NCI-H1436 (cell line): ENCODE measurements at places on chromosomes 1 and 21.

GRCh38 chr1:9654834-9655723 is 3.5 kb downstream of the PIK3CD start:
- DNase-seq, result no peak

- no peak for DNase-seq
Measured at GRCh38 chr1:109906160-109906838, 4.3 kb upstream of the CSF1 start.

- DNase-seq, result no peak
Measured at GRCh38 chr21:28111151-28111619, 881.5 kb downstream of the LTN1 start.

DNA sequence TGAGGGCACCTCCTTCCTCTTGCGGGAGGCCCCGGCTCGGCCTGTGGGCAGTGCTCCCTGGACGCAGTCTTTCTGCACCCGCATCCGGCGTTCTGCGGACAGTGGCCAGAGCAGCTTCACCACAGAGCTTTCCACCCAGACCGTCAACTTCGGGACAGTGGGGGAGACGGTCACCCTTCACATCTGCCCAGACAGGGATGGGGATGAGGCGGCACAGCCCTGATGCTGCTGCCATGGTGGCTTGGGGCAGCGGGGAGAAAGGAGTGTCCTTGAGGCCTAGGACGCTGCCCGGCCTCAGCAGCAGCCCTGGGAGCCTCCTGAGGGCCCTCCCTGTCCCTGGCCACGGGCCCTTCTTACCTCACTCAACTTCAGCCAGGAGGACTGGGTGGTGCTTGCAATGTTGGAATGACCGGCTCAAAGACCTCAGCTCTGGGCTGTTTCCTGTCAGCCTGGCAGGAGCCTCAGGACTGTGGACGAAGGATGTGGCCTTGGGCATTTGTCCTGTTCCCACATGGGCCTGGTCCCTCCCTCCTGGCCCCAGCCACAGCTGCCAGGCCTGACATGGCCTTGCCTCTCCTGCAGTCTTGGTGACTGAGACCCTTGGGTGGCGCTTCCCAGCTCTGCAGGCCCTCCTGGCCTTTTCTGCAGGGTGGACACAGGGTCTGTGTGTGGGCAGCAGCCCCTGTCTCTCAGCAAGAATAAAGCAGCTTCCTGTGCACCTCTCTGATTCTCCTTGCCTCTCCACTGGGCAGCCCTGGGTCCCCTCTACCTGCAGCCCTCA is 45.9 kb downstream of the TRIM11 start:
- no peak for DNase-seq

- no peak for DNase-seq
Measured at GRCh38 chr21:31659286-31659535, 282 bp upstream of the SOD1 start.

DNA sequence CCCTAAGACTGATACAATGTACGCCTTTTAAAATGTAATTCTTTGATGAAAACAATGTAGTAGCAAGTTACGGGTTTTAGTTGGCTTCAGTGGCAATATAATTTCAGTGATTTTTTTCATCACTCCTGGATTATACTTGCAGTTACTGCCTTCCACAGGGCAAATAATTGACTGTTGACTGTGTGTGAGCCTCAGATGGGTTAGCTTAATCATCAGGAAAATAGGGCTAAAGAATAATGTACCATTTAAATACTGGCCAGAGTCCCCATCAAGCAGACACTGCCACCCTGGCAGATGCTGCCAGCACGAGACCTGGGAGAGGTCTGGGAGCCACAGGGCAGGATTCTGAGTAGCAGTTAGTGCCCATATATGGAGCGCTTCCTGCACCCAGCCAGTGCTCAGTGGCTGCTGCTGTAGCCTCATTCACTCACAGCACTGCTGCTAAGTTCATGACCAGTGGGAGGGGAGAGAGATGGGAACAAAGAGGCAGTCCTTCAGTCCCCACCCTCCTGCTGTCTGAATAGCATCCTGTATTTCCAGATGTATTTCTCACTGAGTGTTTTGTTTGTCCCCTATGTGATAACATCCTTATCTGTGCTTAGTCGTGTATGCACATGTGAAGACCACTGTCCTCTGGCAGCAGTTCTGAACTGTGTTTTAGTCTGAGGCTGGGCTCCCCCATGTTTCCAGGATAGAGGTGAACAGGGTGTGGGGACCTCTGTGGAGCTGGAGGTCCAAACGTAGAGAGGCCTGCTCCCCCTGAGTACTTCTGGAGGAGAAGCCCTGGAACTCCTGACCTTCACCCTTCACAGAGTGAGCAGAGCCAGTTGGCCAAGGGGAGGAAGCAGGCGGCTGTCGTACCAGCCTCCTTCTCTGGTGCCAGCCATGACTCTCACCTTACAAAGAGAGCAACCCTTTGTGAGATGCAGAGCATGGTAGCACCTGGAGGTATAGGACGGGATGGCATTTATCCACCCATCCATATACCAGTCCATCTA is 80.4 kb downstream of the ADARB1 start:
- no peak for DNase-seq

GRCh38 chr1:166086113-166086883 is 80.5 kb downstream of the FAM78B start:
- no peak for DNase-seq

DNA sequence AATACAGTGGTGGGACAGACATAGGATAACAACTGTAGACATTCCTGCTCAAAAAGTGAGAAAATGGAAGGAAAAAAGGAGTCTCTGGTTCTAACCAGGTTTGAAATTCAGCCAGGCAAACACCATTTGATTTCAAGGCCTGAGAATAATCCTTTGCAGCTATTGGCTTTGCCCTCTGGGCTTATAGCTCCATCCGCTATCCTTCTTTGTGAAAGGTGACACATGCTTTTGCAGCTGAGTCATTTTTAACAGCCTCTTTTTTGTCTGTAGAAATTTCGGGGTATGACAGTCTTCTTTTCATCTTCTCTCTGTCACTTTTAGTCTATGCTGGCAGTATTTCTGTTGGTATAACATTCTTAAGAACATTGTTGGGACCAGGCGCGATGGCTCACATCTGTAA is 16.2 kb downstream of the SDHC start:
- no peak for DNase-seq

- DNase-seq, result no peak
Measured at GRCh38 chr1:211538287-211538686, 40.7 kb downstream of the SLC30A1 start.

- DNase-seq, result no peak
Measured at GRCh38 chr1:216173376-216173995, 249.8 kb downstream of the USH2A start.

- no peak for DNase-seq
Measured at GRCh38 chr1:109204484-109204883, 9.2 kb upstream of the SARS1 start.

- DNase-seq, result no peak
Measured at GRCh38 chr1:207984831-207985572, 74.1 kb upstream of the CD34 start.

DNA sequence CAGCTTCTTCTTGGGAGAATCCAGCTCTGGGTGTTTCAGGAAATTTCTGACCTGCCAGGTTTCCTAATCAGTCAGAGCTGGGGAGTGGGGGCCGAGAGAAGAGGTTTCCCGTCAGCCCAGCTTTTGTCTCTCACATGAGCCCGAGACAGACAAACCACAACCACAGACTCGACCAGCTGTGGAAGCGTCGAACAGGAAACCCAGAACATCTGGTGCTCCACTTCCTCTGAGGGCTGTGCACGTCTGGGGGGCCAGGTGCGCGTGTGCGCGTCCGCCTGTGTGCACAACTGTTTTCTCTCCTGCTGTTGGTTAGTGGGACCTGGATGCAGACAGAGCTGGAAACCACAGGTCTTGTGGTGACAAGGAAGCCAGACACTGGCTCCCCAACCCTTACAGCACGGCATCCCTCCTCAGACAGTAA is 113.0 kb upstream of the SLC25A33 start:
- no peak for DNase-seq

DNA sequence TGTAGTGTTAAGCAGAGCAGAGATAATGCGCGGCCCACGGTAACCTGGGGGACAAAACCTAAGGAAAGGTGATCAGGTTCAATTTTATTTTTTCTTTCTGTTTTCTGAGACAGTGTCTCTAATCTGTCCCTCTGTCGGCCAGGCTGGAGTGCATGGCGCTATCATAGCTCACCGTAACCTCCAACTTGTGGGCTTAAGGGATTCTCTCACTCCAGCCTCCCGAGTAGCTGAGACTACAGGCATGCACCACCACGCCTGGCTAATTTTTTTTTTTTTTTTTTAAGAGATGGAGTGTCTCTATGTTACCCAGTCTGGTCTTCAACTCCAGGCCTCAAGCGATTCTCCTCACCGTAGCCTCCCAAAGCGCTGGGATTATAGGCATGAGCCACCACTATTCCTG is 724 bp upstream of the ANKRD35 start:
- DNase-seq, result no peak

DNA sequence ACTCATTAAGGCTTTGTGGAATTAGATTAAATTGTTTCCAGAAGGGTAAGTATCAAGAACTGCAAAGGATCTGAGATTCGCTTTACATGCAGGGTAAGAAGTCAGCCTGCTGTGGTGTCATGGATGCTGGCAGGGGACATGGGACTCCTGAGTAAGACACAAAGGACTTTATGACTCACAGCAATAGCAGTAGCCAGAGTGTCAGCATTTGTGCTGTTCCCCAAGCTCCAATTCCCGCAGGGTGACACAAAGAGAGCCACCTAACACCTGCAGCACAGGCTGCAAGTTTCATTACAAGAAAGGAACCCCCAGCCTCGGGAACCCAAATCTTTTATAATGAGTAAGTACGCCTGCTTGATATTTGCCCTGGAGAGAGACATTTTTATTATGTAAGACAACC is 298.1 kb upstream of the POU3F1 start:
- DNase-seq, result no peak

GRCh38 chr1:44616284-44616990 is 57.8 kb downstream of the TMEM53 start:
- DNase-seq, result no peak

DNA sequence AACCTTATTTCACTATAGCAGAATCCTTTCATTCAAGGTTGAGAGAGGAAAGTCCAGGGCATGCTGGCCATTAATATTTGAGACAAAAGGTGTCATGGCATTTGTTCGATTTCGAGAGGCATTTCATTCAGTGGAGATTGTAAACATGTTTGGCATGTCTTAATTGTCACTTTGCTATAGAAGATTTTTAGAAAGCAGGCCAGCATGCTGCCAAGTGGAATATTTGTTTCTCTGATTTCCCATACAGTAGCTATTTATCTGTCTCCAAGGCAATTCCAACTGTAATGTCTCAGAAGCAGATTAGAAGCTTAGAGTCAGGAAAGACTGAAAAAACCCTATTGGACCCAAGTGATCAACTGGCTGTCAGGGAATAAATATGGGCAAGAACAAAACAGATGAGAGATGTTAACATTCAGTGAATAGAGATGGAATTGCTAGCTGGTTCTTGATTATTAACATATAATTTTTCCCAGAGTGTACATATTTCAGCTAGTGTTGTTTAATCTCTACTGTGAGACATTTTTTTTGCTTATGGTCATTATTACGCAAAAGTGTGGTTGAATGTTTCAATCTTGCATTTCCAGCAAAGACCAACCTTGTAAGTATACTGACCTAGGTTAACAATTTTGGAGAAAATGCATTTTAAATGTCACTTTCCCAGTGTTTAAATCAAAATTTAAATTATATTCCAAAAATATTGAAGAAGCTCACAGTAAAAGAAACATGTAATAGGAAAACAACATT is 174.6 kb downstream of the KCNK2 start:
- no peak for DNase-seq

DNA sequence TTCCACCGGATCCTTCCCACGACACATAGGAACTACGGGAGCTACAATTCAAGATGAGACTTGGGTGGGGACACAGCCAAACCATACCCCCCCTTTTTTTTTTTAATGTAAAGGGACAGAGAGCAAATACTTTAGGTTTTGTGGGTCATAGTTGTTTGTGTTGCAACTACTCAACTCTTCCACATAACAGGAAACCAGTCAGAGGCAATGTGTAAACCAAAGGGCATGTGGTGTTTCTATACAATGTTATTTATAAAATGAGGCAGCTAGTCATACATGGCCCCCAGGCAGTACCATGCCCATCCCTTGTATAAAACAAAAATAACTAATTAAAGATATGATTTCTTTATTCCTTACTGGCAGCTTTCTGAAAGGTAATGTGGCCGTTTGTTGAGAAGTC is 845.4 kb upstream of the ADAMTS5 start:
- DNase-seq, result no peak

- no peak for DNase-seq
Measured at GRCh38 chr1:154856049-154856448, 14.0 kb downstream of the KCNN3 start.

DNA sequence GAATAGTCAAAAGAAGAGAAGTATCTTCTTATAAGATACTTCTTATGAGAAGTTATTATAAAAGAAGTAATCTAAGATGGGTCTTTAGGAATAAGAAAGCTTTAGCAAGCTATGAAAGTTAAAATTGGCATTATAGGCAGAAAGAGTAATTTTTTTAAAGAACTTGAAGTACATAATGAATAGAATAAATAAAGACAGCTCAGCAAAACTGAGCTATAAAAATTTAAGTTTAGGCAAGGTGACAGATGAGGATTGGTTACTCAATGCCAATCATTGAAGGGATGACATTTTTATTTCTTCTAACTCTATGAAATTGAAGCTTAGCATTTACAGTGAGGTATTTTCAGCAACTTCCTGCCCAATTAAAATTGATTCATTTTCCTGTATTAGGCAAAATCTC is 966.8 kb downstream of the BRINP3 start:
- DNase-seq, result no peak

DNA sequence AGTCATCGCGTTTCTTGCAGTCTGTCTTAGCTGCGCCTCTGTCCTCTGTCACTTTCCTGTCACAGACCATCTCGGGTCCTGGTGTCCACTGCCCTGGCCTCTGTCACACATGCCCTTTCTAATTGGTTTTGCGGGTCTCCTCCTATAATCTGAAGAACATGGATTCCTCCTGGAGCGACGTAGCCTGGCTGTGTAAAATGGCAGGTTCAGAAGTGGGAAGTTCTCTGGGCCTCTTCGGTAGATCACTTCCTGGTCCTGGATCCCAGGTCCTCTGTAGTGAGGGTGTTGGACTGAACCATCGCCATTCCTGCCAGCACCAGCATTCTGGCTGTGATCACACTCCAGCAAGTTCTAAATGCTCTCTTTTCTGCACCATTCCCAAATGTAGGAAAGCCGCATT is 857 bp downstream of the FAM3B start:
- no peak for DNase-seq

GRCh38 chr1:83996621-83997020 is 2.3 kb downstream of the TTLL7 start:
- no peak for DNase-seq

DNA sequence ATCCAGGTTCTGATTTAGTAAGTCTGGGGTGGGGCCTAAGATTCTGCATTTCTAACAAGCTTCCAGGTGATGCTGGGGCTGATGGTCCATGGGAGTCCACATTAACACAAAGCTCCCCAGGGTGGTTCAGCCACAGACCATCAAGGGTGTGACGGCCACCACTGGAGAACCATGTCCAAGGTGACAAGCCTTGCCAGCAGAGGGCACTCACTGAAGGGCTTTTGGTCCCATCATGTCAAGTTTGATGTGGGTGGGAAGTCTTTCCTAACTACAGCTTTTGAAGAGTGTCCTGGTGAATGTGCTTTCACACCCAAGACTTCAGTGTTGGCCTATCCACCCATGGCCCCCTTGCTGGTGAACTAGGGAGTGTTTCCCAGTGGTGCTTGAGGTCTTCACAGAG is 67.1 kb downstream of the UBE2T start:
- no peak for DNase-seq
